ENCODE measurements at places on chromosomes 3 and 15. TPM values are rescaled to one million over a fixed set of nuclear protein-coding genes. Genes with fewer than 3 reads are reported as not detected.

The XCR1 gene
- total RNA-seq = not detected

The WDR93 gene
- 0.22 TPM for total RNA-seq

The CHRNA3 gene
- not detected for total RNA-seq

The LRRC3B gene
- total RNA-seq = not detected

The CYP8B1 gene
- not detected for total RNA-seq

The FBN1 gene
- total RNA-seq = 7.4 TPM

The SLC51B gene
- not detected for total RNA-seq

The SEMA3F gene
- total RNA-seq = 47.3 TPM

The FOXB1 gene
- total RNA-seq = not detected

The LXN gene
- 332 TPM for total RNA-seq

The DZIP3 gene
- 7.3 TPM for total RNA-seq

The GPR149 gene
- total RNA-seq = not detected

The PLCL2 gene
- 9.8 TPM for total RNA-seq

The B3GALNT1 gene
- 125 TPM for total RNA-seq

The MOBP gene
- total RNA-seq = not detected

The PAQR5 gene
- total RNA-seq = 16.5 TPM

The C3orf49 gene
- not detected for total RNA-seq

DNA sequence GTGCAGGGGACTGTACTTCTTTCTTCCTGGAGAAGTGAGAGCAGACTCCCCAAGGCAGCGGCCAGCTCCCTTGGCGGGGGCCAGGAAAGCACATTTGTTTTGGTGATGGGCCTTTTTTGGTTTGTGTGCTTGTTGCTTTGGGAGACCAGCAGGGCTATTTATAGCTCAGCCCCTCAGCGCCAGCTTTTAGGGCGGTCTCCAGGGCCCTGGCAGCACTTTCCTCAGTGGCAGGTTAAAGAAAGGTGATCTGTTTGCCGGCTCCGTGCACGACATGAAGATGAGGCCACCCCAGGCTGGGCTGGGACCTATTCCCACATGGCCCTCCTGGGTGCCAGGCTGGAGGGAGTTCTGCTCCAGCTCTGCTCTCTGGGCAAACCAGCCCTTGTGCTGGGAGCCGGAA lies 21.8 kb downstream of the SLC6A11 start:
- no peak for DNase-seq

DNA sequence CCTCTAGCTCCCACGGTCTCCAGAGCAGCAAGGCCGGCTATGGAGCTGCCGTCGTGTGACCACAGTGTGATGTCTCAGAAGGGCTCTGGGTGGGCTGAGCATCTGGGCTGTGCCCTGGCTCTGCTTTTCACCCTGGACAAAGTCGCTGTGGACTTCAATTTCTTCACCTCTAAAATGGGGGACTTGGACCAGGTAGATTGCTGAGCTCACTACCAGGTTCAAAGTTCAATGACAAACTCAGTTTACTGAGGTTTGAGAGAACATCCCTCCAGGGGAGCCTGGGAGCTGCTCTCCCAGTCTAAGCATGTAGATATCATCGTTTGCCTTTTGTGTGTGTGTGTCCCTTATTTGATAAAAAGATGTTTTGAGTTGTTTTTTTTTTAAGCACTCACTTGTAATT lies 25.1 kb downstream of the RLBP1 start:
- no peak for DNase-seq

GRCh38 chr3:104385421-104385820 lies 981.3 kb upstream of the ALCAM start:
- no peak for DNase-seq

- no peak for DNase-seq
Observed at GRCh38 chr3:11660242-11660641, 16.5 kb upstream of the VGLL4 start.

- DNase-seq = no peak
Observed at GRCh38 chr15:38507570-38507969, 53.6 kb downstream of the FAM98B start.

- peak; percentile 68 for DNase-seq
Observed at GRCh38 chr3:194574639-194575483, 58.4 kb downstream of the TMEM44 start.

DNA sequence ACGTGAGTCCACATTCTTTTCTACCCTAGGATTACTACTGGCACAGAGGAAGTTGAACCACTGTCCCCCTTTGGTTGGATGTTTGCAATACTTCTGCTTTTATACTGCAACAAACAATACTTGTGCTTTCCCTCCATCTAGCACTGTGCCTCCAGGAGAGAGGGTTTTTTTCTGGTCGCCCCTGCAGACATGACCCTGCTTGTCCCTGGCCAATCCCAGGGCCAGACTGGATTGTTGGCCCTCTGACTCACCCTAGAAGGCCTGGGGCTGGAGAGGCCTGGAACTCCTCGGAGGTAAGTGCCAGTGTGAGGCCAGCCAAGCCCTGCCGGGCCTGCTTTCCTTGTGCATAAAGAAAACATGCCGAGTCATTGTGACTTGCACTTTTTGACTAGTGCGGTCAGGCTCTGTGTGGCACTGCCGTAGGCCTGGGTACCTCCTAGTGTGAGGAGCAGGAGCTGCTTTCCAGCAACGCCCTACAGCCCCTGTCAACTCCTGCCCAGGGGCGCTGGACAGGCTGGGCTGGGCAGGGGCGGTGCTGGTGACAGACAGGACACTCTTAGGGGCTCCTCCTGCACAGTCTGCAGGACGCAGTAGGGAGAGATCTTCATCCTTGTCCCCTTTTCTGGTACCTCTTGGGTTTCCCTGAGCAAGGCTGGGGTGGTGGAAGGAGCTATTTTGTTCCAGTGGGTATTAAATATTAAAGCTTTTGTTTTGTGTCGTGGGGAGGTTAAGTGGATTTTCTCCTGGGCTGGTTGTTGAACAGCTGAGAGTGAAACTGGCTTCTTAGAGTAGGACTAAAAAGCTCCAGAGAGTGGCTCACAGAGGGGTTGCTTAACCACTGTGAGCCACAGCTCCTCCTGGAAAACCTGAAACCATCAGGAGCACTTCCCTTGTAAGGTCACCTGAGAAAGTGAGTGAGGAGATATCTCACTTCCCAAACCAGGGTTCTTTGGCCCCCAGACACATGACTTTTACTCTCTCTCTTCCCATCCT lies 14.4 kb upstream of the TKT start:
- peak; percentile 100 for DNase-seq

GRCh38 chr15:78854833-78855372 lies 17.8 kb upstream of the MORF4L1 start:
- DNase-seq = no peak

DNA sequence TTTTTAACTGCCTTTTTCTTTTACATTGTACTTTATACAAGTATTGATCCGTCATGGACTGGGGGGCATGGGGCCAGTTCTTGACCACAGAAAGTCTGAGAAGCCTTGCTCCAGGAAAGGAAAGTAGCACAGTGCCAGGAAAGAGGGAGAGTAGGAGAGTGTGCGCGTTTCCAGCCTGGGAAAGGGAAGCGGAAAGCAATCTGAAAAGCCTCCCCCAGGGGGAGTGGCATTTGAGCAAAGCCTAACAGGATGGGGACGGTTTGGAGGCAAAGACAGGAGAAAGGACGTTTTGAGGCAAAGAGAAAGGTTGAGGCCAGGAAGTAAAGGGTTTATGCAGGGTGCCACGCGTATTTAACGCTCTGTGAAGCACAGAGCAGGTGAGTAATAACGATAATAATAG lies 116.9 kb downstream of the RORA start:
- no peak for DNase-seq

DNA sequence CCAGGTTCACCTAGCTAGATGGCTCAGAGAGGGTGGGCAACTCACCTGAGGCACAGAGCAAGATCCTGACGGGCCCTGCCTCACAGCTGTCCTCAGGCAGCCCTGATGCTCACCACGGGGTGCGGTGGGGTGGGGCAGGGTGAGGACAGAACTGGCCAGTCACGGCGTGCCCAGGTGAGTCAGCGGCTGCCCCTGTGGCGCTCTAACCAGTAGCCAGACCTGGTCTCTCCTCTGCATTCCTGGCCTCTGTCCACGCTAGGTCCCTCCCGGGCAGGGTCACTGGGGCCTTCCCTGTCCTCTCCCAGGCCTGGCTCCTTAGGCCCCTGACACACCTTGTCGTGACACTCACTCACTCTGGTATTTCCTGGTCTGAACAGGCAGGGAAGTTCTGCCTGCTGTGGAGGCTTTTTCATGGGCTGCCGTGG lies 901 bp downstream of the ALS2CL start:
- peak; percentile 91 for DNase-seq

DNA sequence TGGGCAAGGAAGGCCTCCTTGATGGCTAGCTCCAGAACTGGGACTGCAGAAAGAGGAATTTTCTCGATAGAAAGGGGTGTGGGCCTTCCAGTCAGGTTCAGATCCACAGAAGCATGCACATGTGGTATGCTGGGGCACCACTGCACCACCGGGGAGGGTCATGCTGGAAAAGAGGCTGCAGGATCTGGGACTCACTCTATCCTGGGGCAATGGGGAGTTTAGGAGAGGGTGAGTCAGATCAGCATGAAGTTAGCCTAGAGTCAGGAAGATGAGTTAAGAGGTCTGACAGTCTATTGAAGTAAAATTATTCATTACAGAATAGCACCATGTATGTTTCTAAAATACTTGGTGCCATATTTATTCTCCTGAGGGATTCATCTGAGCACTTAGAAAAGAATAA lies 130.2 kb upstream of the TOPAZ1 start:
- DNase-seq = no peak

- no peak for DNase-seq
Observed at GRCh38 chr15:99131441-99132023, 26.7 kb downstream of the SYNM start.

DNA sequence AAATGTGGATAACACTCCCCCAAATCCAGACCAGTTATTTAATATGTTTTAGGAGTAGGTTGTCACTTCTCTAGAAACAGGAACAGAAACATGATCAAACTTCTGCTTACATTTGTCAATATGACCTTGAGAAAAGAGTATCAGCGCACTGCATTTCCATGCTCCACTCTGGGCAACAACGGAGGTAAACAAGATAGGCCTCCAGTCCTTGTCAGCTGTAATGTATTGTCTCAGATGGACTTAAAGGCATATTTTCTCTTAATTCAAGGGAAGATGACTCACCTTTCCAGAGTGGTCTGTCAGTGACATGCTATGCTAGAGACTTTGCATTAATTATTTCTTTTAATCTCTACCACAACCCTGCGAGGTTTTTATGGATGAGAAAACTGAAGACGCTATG lies 51.6 kb upstream of the TCF12 start:
- DNase-seq = no peak

- no peak for DNase-seq
Observed at GRCh38 chr3:39506863-39507262, 39.4 kb downstream of the MOBP start.

DNA sequence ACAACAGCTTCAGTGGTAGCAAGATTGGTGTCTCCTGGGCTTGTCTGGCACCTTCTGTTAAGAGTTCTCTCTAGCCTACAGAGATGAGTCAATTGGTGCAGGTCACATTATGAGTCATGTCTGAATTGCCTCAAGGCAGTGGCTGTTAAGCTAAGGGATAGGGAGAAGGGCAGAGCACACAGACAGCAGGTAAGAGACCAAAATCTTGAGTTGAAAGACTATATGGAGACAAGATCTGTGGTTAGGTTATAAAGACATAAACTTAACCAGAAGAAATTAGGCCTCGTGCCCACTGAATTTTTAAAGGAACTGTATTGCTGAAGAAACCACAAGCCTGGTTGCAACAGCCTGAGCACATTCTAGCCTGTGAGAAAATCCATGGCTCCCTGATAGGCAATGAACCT lies 19.2 kb upstream of the KPNA1 start:
- DNase-seq = peak; percentile 100

- DNase-seq = peak; percentile 79
Observed at GRCh38 chr3:57755368-57755675, 787 bp upstream of the SLMAP start.

GRCh38 chr3:60756241-60757030 lies 494.8 kb downstream of the FHIT start:
- peak; percentile 62 for DNase-seq

GRCh38 chr15:53962646-53963561 lies 15.3 kb upstream of the UNC13C start:
- peak; percentile 32 for DNase-seq

DNA sequence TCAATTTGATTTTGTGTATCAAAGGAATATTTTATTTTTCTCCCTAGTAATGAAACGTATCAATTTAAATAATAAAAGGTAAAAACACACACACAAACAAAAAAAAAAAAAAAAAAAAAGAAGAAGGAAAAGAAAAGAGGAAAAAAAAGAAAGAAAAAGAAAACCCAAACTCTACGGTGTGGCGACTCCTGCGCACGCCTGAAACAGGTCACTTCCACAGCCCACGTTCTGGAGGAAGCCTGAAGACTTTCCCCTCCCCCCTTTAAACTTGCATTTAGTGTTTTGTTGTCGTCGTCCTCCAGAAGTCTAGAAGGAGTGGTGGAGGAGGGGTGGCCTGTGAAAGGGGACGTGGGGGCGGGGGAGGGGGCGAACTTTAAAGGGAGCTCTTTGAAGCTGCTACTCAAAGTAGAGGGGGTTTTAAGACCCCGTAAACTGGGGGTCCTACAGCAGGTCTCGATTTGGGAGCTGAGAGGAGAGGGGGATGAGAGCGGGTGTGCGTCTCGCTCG lies 2.3 kb upstream of the TLE3 start:
- peak; percentile 39 for DNase-seq

DNA sequence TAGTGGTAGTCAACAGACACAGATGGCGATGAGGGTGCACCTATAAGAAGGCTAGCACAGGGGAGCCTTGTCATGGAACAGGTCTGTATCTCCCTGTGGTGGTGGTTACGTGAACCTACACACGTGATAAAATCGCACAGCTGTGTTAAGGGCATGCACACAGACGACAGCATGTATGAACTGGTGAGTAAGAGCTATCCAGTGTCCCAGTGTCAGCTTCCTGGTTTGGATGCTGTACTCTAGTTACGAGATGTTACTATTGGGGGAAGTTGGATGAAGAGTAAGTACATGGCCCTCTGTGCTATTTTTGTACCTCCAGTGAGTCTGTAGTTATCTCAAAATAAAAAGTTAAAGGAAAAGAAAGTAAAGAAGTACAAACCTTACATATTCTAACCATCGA lies 38.2 kb downstream of the MTMR10 start:
- DNase-seq = no peak

DNA sequence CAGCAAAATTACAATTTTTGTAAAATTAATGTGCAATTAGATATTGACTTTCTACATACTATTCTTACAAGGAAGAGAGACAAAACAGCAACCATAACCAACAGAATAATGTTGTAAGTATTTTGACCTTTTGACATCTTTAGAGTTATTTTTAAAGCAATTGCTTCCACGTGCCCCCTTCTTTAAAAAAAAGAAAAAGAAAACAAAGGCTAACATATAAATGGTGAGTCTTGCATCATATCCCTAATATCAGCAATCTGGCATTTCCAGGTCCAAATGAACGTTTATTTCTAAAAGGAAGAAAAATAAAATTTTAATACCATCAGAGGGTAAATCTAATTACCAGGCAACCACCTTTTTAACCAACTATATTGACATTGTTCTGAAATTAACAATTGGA lies 19.3 kb upstream of the STRIT1 start:
- no peak for DNase-seq

GRCh38 chr15:44536302-44536961 lies 515 bp upstream of the EIF3J start:
- peak; percentile 82 for DNase-seq

GRCh38 chr15:30919877-30920550 lies 16.3 kb downstream of the FAN1 start:
- DNase-seq = no peak

- no peak for DNase-seq
Observed at GRCh38 chr3:44428910-44429309, 48.6 kb downstream of the ZNF445 start.

- peak; percentile 58 for DNase-seq
Observed at GRCh38 chr3:192817053-192817452, 89.7 kb upstream of the FGF12 start.
